ENCODE measurements at places on chromosomes 5 and 9.

GRCh38 chr5:52811067-52811749, 23.5 kb downstream of the ITGA1 start:
- DNase-seq, result no peak

- no peak for DNase-seq
These were observed 116.6 kb upstream of the ABCA1 start for GRCh38 chr9:105044518-105044917.

GRCh38 chr5:102036927-102037326, 259.2 kb downstream of the SLCO4C1 start:
- DNase-seq, result no peak

- no peak for DNase-seq
These were observed 2.0 kb upstream of the ADAMTS6 start for GRCh38 chr5:65483546-65484346.

- DNase-seq, result no peak
These were observed 90.5 kb upstream of the RANBP3L start for GRCh38 chr5:36392186-36392585.

DNA sequence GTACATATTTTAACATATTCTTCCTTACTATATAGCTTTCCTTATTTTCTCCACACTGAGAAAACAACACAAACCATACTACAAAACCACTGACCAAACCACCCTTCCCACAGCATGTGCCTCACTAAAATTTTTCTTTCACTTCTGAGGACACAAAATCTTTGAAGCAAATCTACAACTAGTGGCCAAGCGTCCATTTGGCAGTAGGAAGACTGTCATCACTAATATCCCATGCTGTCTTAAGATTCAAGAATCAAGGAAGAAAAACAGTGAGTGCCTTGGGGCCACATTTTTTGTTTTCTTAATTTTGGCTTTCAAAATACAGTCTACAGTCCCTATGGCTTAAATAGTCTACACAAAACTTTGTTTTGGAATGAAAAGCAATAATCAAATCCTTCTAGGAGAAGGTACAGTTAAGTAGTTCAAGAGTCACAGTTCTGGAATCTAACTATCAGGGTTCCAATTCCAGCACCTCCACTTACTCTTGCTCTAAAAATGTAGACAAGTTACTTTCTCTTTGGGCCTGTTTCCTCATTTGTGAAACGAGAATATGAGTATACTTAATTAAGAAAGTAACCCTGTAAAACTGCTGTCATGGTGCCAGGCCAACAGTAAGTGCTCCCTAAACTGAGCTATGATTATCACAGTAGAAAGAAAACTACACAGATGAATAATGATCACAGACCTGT, 227.9 kb downstream of the BNC2 start:
- DNase-seq, result no peak

DNA sequence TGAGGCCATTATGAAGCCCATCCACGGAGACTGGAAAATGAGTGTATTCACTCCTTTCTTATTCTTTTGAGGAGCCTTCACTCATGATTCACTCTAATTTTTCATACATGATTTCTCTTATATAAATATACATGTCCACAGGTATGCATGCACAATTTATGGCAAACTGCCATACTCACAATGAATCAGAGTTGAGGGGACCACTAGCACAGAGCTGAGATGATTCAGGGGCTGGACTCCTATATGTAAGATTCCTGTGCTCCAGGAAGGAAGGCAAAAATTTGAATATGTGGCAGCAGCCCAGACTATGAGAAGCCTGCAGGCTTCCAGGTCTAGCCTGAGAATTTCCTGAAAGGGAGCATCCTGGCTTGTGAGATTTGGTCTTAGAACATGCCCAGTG, 484.6 kb downstream of the PRELID2 start:
- no peak for DNase-seq

GRCh38 chr9:72749276-72749675, 203.6 kb downstream of the ALDH1A1 start:
- DNase-seq, result no peak

- no peak for DNase-seq
These were observed 175.1 kb upstream of the DAB2 start for GRCh38 chr5:39599721-39600431.

- DNase-seq, result no peak
These were observed 1.1 kb upstream of the OBP2B start for GRCh38 chr9:133210202-133210532.

GRCh38 chr5:160197341-160198144, 31.8 kb upstream of the FABP6 start:
- peak; percentile 23 for DNase-seq

DNA sequence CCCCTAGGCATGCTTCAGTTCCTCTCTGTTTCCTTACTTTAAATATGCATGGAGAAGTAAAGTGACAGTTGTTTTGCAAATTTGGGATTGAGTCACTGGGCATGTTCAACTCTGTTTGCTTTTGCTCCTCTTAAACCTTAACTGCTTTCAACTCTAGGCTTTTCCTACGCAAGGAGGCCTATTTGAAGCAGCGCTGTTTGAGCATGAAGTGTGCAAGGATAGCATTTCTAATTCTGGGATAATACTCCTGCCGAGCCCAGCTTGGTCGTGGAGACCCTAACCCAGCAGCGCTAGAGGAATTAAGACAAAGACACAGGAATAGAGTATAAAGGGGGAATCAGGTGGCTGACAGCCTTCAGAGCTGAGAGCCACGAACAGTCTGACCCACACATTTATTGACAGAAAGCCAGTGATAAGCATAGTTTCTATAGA, 803.4 kb upstream of the CDH10 start:
- DNase-seq, result no peak

DNA sequence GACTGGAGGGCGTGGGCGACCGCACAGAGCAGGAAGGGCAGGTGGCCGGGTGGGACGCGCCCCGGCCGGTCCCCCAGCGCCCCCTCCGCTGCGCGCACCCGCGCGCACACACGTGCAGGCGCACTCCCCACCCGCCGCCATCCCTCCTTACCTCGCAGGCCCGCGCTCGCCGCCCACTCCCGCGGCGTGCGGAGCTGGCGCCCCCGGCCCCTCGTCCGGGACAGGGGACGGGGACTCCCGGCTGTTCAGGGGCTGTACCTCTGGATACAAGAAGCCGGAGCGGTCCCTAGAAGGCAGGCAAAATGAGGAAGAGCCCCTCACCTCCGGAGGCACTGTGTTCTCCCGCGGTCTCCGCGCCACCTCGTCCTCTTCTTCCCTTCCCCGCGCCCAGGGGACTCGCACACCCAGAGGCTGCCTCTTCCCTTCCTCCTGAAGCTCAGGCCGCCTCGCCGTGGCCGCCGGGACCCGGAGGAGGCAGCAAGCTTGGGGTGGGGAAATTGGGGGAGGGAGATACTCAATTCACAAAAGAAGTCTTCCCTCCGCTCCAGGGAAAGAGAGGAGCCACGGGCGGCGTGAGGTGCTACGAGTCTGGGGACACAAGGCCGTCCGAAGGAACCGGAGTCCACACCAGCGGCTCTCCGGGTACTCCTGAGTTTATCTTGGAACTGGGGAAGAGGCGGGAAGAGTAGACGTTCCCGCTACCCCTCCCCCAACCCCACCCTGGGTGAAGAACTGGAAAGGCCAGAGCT, 1.4 kb upstream of the GABRB2 start:
- DNase-seq, result no peak

- DNase-seq, result no peak
These were observed 5.0 kb downstream of the MED7 start for GRCh38 chr5:157137691-157138090.

DNA sequence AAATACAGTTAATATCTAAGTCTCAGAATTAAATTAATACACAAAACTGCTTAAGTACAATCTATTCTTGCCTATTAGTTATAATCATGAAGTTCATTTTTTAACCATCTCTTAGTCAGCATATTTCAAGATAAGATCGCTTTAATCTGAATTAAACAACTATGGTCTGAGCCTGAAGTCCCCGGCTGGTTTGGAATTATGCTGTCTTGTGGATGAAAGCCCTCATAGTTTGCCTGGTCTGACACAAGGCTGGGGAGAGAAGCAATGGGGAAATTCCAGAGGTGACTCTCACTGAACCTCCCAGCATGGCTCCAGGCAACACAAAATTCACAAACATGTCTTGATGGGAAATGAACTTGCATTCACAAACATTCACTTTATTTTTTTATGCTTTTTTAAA, 28.0 kb upstream of the GRAMD2B start:
- no peak for DNase-seq

- DNase-seq, result peak; percentile 61
These were observed 51.3 kb upstream of the FREM1 start for GRCh38 chr9:14961372-14962068.

GRCh38 chr9:112006361-112007020, 109.9 kb downstream of the UGCG start:
- no peak for DNase-seq

DNA sequence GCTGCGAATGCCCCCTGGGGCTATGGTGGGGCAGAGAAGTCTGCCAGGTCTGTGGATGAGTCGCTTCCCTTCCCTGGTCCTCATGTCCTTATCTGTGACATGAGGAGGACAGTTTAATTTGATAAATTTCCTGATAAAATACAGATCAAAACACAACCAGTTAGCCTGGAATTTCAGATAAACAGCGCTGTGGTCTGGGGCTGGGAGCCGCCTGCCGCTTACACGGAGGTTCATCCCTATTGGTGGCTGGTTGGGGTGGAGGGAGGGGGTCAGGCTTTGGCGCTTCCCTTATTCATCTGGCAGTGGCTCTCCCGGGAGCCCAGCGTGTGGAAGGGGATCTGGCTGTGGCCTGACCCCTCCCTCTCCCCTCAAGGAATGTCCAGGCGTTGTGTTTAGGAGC, 17.9 kb downstream of the CRB2 start:
- DNase-seq, result no peak

GRCh38 chr9:69949396-69949795, 94.3 kb upstream of the MAMDC2 start:
- DNase-seq, result no peak

DNA sequence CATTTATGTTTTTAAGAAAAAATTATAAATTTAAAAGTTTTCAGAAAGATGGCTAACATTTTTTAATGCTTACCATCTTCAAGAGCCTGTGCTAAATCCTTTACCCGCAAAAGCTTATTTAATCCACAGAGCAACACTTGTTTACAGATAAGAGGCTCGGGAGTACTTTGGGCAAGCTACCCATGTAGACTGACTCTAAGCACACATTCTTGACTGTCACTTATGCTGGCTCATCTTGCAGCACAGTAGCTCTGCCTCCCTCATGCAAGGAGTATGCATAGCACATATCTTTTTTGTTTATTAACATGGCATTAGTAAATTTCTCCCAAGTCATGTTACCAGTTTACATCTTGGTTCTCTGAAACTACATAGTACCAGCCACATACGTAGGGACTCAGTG, 14.7 kb downstream of the SH3RF2 start:
- DNase-seq, result no peak

DNA sequence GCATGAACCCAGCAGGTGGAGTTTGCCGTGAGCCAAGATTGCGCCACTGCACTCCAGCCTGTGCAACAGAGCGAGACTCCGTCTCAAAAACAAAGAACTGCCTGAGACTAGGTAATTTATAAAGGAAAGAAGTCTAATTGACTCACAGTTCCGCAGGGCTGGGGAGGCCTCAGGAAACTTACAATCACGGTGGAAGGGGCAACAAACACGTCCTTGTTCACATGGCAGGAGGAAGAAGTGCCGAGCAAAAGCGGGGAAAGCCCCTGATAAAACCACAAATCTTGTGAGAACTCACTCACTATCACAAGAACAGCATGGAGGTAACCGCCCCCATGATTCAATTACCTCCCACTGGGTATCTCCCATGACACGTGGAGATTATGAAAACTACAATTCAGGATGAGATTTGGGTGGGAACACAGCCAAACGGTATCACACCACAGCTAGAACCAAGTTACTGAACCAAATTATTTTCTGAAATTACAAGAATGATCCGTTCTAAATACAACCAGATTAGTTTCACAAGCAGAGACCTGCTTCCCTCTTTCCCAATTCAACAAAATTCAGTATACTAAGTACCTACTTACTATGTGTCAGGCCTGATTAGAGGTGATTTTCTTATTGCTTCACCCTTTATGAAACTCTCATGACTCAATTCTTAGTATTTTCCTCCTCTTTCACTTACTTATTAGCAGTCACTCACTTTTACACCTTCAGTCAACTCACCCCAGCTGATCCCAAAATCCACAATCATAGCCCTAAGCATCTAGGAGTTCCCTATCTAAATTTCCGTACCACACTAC, 8.4 kb downstream of the UBTD2 start:
- no peak for DNase-seq

DNA sequence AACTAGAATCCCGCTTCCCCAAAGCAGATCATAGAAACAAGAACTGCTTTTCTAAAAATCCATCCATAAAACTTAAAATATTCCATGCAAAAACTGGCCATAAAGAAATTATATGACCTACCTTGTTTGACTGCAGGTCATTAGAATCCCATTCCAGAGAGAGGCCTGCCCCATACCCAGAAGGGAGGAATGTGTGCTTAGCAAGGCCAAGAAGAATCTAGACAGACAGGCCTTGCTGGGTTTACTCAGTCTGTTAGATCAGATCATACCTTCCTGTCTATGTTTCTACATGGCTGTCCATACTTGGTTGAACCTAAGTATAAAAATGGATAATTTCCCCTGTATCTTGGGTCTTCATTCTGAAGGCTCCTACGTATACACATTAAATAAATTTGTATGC, 358.8 kb upstream of the TRPC7 start:
- no peak for DNase-seq

DNA sequence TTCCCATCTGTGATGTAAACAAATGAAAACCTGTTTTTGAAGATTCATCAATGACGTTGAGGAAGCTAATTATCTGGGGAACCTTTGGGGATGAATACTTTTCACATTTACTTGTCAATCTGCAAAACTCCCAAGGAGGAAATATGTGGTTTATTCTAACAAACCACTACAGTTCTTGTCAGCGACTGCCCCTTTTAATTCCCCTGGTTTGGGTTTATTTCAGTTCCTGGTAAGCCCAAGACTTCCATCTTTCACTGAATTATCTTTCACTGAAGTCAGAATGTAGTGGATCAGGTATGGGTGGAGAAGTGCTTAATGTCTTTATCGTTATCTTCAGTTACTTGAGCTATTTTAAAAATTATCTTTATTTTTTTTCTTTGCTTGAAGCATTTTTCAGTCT, 40.2 kb downstream of the TLR4 start:
- DNase-seq, result no peak

GRCh38 chr9:78821126-78821822, 524.3 kb downstream of the PSAT1 start:
- no peak for DNase-seq

GRCh38 chr5:170327168-170327567, 29.6 kb upstream of the LCP2 start:
- no peak for DNase-seq

DNA sequence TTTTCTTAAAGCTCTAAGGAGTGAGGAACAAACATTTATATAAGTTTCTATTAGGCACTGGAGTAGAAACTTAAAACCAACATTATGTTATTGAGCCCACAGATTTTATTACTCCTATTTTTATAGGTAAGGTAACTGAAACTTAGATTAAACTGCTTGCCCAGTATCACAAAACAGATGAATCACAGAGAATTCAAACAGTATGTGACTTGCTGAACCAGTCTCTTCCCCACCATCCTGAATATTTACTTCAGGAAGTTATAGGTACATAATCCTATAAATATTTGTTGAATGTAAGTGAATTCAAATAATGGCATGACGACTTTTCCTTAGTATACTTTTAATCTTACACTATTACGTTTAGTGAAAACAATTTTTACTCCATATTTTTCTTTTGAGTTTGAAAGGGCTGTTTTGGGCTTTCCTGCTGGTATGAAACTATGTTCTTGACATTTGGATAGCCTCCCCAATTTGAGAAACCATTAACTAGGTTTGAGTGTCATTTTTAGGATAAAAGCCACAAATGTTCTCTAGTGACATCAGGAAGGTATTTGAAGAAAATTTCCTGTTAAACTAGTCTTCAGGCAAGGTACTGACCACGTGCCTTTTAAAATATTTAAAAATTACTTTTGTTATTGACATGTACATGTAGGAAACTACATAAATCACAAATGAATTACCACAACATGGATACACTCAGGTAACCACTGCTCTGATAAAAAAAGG, 39.3 kb downstream of the PRRC1 start:
- no peak for DNase-seq
